ENCODE measurements at places on chromosomes 3 and 15. TPM values are rescaled to one million over a fixed set of nuclear protein-coding genes. Genes with fewer than 3 reads are reported as not detected.

The P2RY14 gene
- total RNA-seq, result 0.80 TPM

The GPR156 gene
- 1.4 TPM for total RNA-seq

The RTP1 gene
- 0.08 TPM for total RNA-seq

The CCR9 gene
- not detected for total RNA-seq

The TMEM44 gene
- total RNA-seq, result 3.4 TPM

DNA sequence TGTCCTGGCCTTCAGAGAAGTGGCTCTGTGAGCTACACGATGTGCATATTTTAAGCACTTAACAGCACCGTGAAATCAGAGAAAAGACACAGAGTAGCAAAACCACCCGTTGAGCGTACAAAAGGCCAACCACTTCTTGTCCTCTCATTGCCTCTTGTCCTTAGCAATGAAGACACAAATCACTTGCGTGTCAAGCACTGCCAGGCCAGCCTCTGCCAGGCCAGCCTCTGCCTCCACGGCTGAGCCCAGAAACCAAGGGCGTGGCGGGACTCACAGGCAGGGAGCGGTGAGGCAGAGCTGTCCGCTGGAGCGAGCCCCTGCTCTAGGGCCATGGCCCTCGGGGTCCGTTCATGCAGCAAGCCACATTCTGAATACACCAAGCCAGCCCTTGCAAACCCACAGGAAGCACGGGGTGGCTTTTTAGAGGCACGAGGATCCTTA is 4.0 kb downstream of the MUC4 start:
- H3K27ac ChIP-seq, result no peak overlapping the region
- H3K36me3 ChIP-seq, result no peaks in the 10 kb centered on the region
- no peaks in the 10 kb centered on the region for H3K27me3 ChIP-seq
- DNase-seq, result no peak
- H3K4me1 ChIP-seq, result peaks cover 4% of the 10 kb centered on the region

- no peaks in the 10 kb centered on the region for H3K27me3 ChIP-seq
- no peak overlapping the region for H3K4me3 ChIP-seq
- peaks cover 7% of the 10 kb centered on the region for H3K4me1 ChIP-seq
- H3K27ac ChIP-seq, result no peak overlapping the region
- DNase-seq, result no peak
- H3K36me3 ChIP-seq, result no peaks in the 10 kb centered on the region
Observed at GRCh38 chr15:45328663-45329062, 49.7 kb downstream of the GATM start.

GRCh38 chr3:42886294-42886822 is 10.7 kb upstream of the CYP8B1 start:
- no peaks in the 10 kb centered on the region for H3K36me3 ChIP-seq
- DNase-seq, result no peak
- H3K4me3 ChIP-seq, result no peak overlapping the region
- H3K4me1 ChIP-seq, result no peaks in the 10 kb centered on the region
- H3K27me3 ChIP-seq, result no peaks in the 10 kb centered on the region

- peaks cover 4% of the 10 kb centered on the region for H3K4me1 ChIP-seq
- no peak for DNase-seq
- H3K27me3 ChIP-seq, result no peaks in the 10 kb centered on the region
- H3K36me3 ChIP-seq, result no peaks in the 10 kb centered on the region
Observed at GRCh38 chr3:50675179-50676030, 678 bp downstream of the DOCK3 start.

- H3K36me3 ChIP-seq, result no peaks in the 10 kb centered on the region
- DNase-seq, result no peak
- H3K27me3 ChIP-seq, result no peaks in the 10 kb centered on the region
- no peak overlapping the region for H3K27ac ChIP-seq
- H3K4me1 ChIP-seq, result no peaks in the 10 kb centered on the region
Observed at GRCh38 chr15:61915640-61916039, 144.6 kb downstream of the VPS13C start.

- H3K27me3 ChIP-seq, result no peaks in the 10 kb centered on the region
- no peaks in the 10 kb centered on the region for H3K4me1 ChIP-seq
- no peak overlapping the region for H3K27ac ChIP-seq
- DNase-seq, result no peak
Observed at GRCh38 chr3:132007617-132008016, 27.2 kb downstream of the CPNE4 start.

DNA sequence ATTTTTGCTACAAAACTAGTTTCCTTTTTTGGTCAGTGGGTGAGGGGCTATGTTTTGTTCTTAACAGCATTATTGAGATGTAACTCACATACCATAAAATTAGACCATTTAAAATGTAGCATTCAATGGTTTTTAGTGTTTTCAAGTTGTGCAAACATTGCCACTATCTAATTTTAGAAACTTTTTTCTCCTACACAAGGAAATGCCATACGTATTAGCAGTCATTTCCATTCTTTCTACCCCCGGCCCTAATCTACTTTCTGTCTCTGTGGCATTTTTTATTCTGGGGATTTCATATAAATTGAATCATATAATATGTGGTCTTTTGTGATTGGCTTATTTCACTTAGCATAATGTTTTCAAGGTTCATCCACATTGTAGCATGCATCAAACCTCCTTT is 55.0 kb upstream of the TIPARP start:
- no peaks in the 10 kb centered on the region for H3K4me1 ChIP-seq
- H3K27me3 ChIP-seq, result no peaks in the 10 kb centered on the region
- H3K4me3 ChIP-seq, result no peak overlapping the region
- no peak overlapping the region for H3K27ac ChIP-seq

GRCh38 chr3:183208260-183208659 is 44.8 kb upstream of the B3GNT5 start:
- no peaks in the 10 kb centered on the region for H3K4me1 ChIP-seq
- no peaks in the 10 kb centered on the region for H3K36me3 ChIP-seq
- no peak overlapping the region for H3K27ac ChIP-seq
- no peak for DNase-seq
- H3K27me3 ChIP-seq, result no peaks in the 10 kb centered on the region

GRCh38 chr3:191356631-191357439 is 26.5 kb upstream of the UTS2B start:
- H3K4me3 ChIP-seq, result no peak overlapping the region
- no peak overlapping the region for H3K27ac ChIP-seq
- no peaks in the 10 kb centered on the region for H3K36me3 ChIP-seq
- no peak for DNase-seq

GRCh38 chr15:57652481-57652880 is 54.0 kb upstream of the POLR2M start:
- H3K4me3 ChIP-seq, result no peak overlapping the region
- no peak for DNase-seq
- no peaks in the 10 kb centered on the region for H3K27me3 ChIP-seq
- no peak overlapping the region for H3K27ac ChIP-seq
- no peaks in the 10 kb centered on the region for H3K36me3 ChIP-seq
- H3K4me1 ChIP-seq, result no peaks in the 10 kb centered on the region
